ENCODE measurements at places on chromosomes 3 and 15. TPM values are rescaled to one million over a fixed set of nuclear protein-coding genes. Genes with fewer than 3 reads are reported as not detected.

DNA sequence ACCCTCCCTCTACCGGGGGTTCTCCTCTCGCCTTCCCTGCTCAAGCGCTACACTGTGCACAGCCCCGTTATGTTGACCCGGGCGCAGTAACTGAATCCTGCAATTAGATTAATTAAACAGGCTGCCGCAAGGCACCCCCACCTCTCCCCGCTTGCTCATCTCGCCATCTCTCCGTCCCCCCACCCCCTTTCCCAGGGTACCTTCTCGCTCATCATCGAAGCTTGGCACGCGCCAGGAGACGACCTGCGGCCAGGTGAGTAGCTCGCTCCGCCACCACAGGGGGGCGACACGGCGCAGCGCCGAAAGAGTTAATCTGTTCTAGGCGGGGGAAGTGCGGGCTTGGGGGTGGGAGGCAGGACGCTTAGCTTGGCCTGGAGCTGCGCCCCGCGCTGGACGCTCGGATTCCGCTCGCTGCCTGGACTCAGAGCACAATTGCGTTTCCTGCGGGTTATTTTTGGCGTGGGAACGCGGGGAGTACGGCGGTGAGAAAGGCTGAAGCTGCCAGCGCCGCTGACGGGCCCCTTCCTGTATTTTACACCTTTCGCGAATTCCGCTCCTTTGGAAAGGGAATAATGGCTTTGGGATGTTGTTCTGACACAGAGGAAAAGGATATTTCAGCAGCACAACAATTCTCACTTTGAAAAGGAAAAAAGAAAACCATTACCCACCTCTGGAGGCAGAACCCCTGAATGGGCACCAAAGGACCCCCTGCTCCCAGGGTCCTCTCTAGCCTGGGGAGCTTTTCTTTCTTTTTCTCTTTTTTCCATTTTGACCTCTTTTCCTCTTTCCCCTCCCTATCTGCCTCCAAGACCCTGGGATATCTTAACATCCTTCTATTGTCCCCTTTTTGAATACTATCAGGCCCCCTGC lies 1.5 kb downstream of the DLL4 start:
- peak; percentile 77 for DNase-seq

DNA sequence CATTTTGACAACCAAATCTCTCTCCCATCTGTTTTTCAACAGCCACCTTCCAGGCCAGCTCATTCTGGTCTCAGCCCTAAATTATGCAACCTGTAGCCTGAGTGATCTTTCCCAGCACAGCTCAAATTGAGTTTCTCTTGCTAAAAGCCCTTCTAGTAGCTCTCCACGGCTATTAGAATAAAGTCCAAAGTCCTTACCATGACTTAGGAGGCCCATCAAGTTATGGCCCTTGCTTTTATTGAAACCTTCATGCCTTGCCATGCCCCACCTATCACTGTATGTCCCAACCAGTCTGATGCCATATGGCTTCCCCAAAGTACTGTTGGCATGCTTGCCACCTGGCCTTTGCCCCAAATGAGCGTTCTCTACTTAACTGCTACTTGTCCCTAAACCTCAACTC lies 303.5 kb upstream of the GADL1 start:
- DNase-seq = no peak

DNA sequence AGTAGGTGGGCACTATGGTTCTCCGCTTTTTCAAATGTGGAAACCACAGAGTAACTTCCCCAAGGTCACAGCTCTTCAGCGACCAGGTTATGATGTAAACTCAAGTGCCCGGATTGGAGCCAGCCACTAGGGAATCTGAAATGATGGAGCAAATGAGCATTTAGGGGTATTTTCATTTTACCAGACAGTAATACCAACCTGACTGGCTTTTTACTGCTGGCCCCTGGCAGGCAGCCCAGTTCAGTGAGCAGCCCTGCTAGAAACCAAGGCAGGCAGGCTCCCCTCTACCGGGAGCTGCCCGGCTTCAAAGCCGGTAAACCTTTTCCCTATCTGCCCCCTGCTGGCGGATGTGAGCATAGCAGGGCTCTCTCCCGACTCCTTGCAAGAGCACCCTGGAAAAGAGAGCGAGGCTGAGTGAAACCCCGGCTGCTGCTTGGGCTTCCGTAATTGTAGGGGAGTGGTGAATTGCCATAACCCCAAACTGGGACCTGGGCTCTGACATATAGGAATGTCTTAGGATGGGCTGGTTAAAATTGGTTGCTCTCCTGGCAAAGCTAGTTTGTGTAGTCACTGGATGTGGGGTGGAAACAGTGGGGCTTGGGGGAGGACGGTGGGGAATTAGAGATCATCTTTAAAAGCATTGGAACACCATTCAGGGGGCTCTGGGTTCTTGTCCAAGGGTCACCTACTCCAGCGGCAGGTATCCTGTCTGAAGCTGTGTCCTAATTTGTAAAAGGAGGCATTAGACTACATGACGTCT lies 98.0 kb upstream of the TNFAIP8L3 start:
- DNase-seq = peak; percentile 93

DNA sequence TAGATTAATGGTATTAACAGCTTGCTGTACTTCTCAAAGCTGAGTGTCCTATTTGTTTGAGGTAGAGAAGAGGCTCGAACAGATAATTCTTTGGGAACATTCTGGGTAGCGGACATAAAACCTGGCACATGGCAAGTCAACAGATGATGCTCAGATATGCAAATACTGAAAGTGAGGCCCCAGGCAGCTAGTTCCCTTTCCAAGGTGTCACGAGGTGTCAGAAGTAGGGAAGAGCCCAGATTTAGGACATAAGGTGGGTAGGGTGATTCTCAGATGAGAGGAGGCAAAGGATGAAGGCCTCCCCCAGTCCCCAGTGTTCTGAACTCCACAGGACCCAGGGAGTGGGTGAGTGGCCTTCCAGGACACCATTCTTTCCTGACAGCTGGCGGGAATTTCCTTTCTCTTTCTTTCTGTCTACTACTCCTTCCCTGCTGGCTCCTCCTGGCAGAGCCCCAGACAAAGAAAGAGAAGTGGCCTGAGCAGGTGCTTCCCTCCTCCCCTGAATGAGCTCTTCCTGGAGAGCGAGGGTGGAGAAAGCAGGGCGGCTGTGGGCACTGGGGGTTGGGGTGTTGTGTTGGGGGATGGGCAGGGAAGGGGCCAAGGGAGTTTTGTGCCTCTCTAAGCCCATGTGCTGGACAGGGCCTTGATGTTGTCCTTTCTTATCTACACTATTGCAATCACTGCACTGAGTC lies 87.5 kb downstream of the CORO2B start:
- DNase-seq = peak; percentile 2

DNA sequence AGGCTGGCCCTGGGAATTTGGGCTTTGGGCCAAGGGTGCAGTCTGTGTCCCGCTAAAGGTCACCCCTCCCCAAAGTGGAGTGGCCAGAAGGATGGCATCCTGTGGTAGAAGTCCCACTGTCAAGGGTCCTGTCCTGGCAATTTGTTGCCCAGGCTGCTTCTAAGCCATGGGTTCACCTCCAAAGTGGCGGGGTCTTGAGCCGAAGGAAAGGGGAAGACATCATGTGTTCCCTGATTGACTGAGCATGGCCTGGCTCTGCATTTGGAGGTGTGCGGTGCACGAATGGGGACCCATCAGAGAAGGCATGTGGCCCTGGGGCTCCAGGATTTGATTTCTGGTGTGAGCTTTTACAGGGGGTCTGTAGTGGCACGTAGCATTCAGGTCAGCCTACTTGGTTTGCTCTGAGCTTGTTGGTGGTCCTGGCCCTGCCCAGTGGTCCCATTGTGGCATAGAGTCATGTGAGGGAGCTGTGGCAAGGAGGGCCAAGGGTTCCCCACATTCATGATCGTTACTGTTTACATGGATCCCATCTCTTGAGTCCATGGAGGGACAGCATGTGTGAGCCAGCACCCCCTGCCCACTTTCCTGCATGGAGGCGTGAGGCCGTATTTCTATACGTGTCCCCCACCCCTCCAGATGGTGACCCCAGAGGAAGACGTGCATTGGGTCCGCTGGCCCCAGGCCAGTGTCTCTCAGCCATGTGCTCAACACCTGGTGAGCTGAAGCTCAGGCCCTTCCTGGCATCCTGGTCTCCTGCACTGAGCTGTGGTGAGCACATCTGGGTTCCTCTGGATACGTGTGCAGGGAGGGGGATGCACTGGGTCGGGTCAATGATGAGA lies 225.1 kb downstream of the SNRPN start:
- DNase-seq = peak; percentile 31

DNA sequence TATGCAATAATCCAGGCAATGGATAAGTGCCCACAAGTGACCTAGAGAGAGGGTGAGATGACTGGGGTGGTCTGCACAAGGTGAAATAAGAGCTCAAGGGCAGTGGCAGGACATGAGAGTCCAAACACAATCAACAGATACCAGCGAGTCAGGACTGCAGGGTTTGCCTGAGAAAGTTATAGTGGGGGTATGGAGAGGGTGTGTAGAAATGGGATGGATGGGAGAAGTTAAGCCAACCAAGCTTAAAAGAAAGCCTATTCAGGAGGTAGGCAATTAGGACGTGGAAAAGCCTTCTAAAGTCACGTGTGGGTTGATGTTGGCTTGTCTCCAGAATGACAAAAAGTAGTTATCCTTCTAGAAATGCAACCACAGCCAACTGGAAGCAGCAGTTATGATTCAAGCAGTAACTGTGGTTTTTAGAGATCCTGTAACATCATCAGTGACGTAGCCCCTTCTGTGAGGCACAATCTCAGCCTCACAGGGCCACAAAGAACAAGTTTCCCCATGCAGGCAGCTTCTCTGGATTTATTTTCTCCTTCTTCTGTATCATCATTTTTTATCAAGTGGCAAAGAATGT lies 56.1 kb downstream of the FAM174B start:
- DNase-seq = no peak

GRCh38 chr3:57100046-57100695 lies 39.7 kb downstream of the SPATA12 start:
- no peak for DNase-seq

GRCh38 chr3:17529677-17530076 lies 212.8 kb downstream of the TBC1D5 start:
- no peak for DNase-seq

DNA sequence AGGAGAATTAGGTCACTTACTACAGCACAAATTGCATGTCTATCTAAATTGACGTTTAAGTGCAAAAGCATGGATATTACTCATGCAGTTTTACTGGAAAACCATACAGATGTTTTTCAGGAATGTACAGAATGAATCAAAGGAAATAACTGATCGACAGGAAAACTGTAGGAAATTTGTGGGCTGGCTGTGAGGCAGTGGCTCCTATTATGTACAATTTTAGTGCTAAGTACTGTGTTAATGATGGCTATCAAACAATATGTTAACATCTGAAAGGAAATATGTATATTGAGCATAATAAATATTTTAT lies 6.9 kb downstream of the NUDT16 start:
- DNase-seq = no peak

GRCh38 chr3:6250167-6250566 lies 610.7 kb upstream of the GRM7 start:
- DNase-seq = no peak

- DNase-seq = no peak
Observed at GRCh38 chr3:63538919-63539318, 113.6 kb upstream of the SNTN start.

DNA sequence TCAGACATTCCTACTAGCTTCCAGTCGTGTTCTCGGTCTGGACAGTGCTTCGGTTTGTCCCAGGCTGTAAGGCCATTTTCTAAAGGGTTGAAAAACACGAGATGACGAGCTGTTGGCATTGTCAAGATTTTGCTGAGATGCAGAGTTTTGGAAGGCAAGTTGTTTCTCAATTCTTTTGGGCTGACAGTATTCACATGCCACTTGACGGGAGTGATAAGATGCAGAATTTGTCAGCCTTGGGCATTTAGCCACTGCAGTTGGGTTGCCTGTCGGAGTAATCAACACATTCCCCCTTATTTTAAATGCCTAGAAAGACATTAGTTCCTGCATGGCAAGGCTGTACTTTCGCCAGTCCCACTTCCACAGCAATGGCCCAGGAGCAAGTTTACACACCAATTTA lies 245.2 kb downstream of the NR1D2 start:
- no peak for DNase-seq

GRCh38 chr3:172213200-172213599 lies 173.8 kb downstream of the FNDC3B start:
- no peak for DNase-seq

EHHADH gene
- total RNA-seq = 18.7 TPM

FAM219B gene
- total RNA-seq = 115 TPM

GOLGA6L4 gene
- 1.0 TPM for total RNA-seq

BCHE gene
- 2.8 TPM for total RNA-seq

CSPG4 gene
- 5.2 TPM for total RNA-seq

MINAR1 gene
- 0.03 TPM for total RNA-seq

LEKR1 gene
- 0.56 TPM for total RNA-seq

THAP10 gene
- 3.9 TPM for total RNA-seq

IQCF5 gene
- total RNA-seq = not detected

ROPN1 gene
- not detected for total RNA-seq

CD276 gene
- total RNA-seq = 36.5 TPM

COL6A5 gene
- not detected for total RNA-seq
